ENCODE measurements at places on chromosomes 7 and 10.

DNA sequence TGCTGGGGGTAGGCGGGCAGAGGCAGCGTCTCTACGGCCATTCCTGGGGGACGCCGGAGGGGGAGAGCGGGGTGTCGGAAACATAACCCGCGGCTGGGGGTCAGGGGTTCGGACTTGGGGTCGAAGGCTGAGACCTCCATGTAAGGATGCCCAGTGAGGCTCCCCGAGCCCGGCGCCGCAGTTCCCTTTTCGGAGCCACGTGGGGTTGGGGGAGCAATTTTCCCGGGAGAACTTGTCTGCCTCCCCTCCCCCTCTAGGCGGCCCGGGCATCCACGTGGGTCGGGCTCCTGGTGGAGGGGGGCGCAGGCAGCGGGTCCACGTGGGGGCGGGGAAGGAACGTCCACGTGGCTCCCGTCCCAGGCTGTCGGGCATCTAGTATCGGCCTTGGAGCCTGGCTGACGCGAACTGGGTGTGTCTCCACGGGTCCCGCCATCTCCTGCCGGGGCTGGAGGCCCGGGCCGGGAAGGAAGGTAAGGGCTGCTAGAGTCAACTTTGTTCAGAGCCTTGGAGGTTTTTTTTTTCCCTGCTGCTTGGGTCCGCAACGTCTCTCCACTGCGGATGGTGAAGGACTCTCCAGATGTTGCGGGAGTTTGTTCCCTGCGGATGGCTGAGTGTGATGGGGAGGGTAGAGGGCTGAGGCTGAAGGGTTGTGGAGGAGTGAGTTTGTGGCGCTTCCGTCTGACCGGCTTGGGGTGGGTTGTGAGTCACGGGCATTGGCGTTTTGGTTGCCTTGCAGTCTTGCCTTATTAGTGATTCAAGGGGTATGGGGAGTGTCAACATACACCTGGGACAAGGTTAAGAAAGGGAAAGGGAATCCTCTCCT lies 744 bp downstream of the PPRC1 start:
- H3K36me3 ChIP-seq, result no peaks in the 10 kb centered on the region
- peak; percentile 78 for DNase-seq
- H3K4me3 ChIP-seq, result peak overlapping the region; percentile 86
- H3K27me3 ChIP-seq, result no peaks in the 10 kb centered on the region
- H3K4me1 ChIP-seq, result peaks cover 28% of the 10 kb centered on the region
- H3K27ac ChIP-seq, result peak overlapping the region; percentile 88

DNA sequence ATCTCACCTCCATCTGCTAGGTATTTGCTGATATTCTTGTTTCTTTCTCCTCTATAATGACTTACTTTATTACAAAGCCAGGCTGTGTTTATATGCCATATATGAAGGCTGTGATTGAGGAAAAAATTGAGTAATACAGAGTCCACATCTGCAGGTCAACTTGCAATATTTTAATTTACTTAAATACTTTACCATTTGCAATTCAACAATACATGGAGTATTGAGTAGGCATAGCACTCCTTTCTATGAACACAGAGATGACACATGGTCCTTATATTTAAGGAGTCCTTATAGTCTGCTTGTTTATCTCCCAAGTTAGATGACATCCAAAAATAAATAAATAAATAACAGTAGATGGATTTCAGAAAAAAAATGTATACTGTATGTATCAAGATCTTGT lies 96.4 kb downstream of the LRRC18 start:
- H3K27me3 ChIP-seq, result no peaks in the 10 kb centered on the region
- H3K27ac ChIP-seq, result no peak overlapping the region

- no peaks in the 10 kb centered on the region for H3K36me3 ChIP-seq
- DNase-seq, result no peak
- H3K27me3 ChIP-seq, result no peaks in the 10 kb centered on the region
- no peak overlapping the region for H3K27ac ChIP-seq
- peaks cover 11% of the 10 kb centered on the region for H3K4me1 ChIP-seq
- no peak overlapping the region for H3K4me3 ChIP-seq
Measured at GRCh38 chr7:34756691-34757090, 98.7 kb downstream of the NPSR1 start.

- H3K27me3 ChIP-seq, result no peaks in the 10 kb centered on the region
- peak; percentile 95 for DNase-seq
- no peak overlapping the region for H3K4me3 ChIP-seq
- H3K4me1 ChIP-seq, result peaks cover 8% of the 10 kb centered on the region
- no peaks in the 10 kb centered on the region for H3K36me3 ChIP-seq
Measured at GRCh38 chr7:98470485-98471240, 69.8 kb upstream of the BAIAP2L1 start.

DNA sequence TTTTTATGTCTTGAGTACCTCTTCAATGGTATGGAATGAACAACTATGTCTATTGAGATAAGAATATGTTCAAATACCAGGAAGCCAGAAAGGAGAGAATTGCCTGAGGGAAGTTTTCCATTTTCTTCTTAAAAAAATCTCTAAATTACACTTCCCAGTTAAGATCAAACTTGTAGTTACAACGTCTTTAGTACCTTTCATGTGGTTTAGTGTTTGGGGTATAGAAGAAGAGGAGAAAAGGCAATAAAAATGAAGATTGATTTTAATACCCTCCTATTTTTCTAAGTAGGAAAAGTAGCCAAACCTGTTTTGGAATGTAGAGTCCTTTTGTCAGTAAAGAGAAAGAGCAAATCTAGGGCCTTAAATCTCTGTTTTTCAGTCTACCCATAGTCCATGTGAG lies 470.0 kb upstream of the SEMA3A start:
- H3K4me1 ChIP-seq, result no peaks in the 10 kb centered on the region
- no peak overlapping the region for H3K27ac ChIP-seq

GRCh38 chr7:2807460-2807844 lies 36.7 kb downstream of the GNA12 start:
- no peak overlapping the region for H3K27ac ChIP-seq
- H3K4me1 ChIP-seq, result peaks cover 10% of the 10 kb centered on the region
- no peaks in the 10 kb centered on the region for H3K36me3 ChIP-seq

GRCh38 chr10:93907059-93907458 lies 13.3 kb downstream of the SLC35G1 start:
- no peaks in the 10 kb centered on the region for H3K27me3 ChIP-seq
- DNase-seq, result no peak
- H3K4me1 ChIP-seq, result peaks cover 25% of the 10 kb centered on the region
- no peaks in the 10 kb centered on the region for H3K36me3 ChIP-seq
- no peak overlapping the region for H3K4me3 ChIP-seq

GRCh38 chr10:70942125-70942524 lies 53.8 kb upstream of the PCBD1 start:
- H3K4me3 ChIP-seq, result no peak overlapping the region
- no peaks in the 10 kb centered on the region for H3K27me3 ChIP-seq
- H3K36me3 ChIP-seq, result no peaks in the 10 kb centered on the region
- DNase-seq, result no peak
- no peak overlapping the region for H3K27ac ChIP-seq

DNA sequence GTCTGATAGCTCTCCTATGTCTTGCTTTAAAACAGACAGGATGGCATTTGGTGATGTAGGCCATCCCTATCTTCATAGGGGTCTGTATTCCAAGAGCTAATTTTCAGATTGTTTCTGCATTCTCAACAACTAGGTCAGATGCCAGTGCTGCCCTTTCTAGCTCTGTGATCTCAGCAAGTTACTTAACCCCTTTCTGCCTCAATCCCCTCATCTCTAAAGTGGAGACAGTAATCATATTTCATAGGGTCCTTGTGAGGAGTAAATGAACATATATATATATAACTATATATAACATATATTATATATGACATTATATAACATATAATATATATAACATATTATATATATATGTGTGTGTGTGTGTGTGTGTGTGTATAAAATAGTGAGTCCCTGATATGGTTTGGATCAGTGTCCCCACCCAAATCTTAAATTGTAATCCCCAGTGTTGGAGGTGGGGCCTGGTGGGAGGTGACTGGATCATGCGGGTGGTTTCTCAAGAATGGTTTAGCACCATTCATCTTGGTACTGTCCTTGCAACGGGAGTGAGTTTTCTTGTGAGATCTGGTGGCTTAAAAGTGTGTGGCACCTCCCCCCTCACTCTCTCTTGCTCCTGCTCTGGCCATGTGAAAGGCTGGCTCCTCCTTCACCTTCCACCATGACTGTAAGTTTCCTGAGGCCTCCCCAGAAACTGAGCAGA lies 45.2 kb downstream of the HIPK2 start:
- peaks cover 53% of the 10 kb centered on the region for H3K4me1 ChIP-seq
- DNase-seq, result no peak
- no peak overlapping the region for H3K4me3 ChIP-seq
- no peaks in the 10 kb centered on the region for H3K36me3 ChIP-seq
- H3K27me3 ChIP-seq, result no peaks in the 10 kb centered on the region
- peak overlapping the region; percentile 71 for H3K27ac ChIP-seq

- no peak for DNase-seq
- H3K27ac ChIP-seq, result no peak overlapping the region
- H3K4me1 ChIP-seq, result peaks cover 61% of the 10 kb centered on the region
Measured at GRCh38 chr7:107172276-107173032, 3.7 kb downstream of the HBP1 start.

DNA sequence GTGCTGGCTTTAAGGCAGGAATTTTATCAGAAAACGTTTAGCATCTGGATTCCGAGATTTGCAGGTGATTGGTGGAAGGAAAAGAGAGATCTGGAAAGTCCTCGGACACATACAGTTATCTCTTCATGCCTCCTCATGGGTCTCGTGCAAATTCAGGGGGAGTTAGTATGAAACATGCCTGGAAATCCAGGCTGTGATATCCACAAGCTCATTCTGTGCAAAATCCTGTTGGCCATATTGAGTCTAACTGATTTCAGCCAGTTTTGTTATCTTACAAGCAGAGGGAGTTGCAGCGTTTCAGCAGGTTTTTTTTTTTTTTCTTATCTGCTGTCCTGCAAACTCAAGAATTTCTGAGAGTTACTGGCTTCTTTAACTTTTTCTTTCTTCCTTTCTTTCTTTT lies 411.5 kb downstream of the GALNT17 start:
- H3K4me3 ChIP-seq, result no peak overlapping the region
- no peak overlapping the region for H3K27ac ChIP-seq
- no peaks in the 10 kb centered on the region for H3K4me1 ChIP-seq
- no peaks in the 10 kb centered on the region for H3K27me3 ChIP-seq
- H3K36me3 ChIP-seq, result no peaks in the 10 kb centered on the region

- no peak overlapping the region for H3K4me3 ChIP-seq
- no peak overlapping the region for H3K27ac ChIP-seq
- H3K27me3 ChIP-seq, result no peaks in the 10 kb centered on the region
- no peak for DNase-seq
- no peaks in the 10 kb centered on the region for H3K36me3 ChIP-seq
- H3K4me1 ChIP-seq, result no peaks in the 10 kb centered on the region
Measured at GRCh38 chr10:49173201-49173772, 14.9 kb downstream of the TMEM273 start.

GRCh38 chr10:72508033-72508432 lies 117.8 kb downstream of the MICU1 start:
- DNase-seq, result no peak
- no peaks in the 10 kb centered on the region for H3K27me3 ChIP-seq
- H3K36me3 ChIP-seq, result no peaks in the 10 kb centered on the region
- H3K27ac ChIP-seq, result no peak overlapping the region
- no peak overlapping the region for H3K4me3 ChIP-seq
- H3K4me1 ChIP-seq, result no peaks in the 10 kb centered on the region

- no peak for DNase-seq
- H3K4me1 ChIP-seq, result no peaks in the 10 kb centered on the region
- H3K36me3 ChIP-seq, result no peaks in the 10 kb centered on the region
- no peaks in the 10 kb centered on the region for H3K27me3 ChIP-seq
Measured at GRCh38 chr7:89618274-89618673, 536.0 kb upstream of the STEAP1 start.

GRCh38 chr7:147968046-147968610 lies 622.4 kb upstream of the C7orf33 start:
- H3K36me3 ChIP-seq, result no peaks in the 10 kb centered on the region
- H3K27me3 ChIP-seq, result no peaks in the 10 kb centered on the region
- no peak for DNase-seq
- H3K4me3 ChIP-seq, result no peak overlapping the region
- H3K4me1 ChIP-seq, result no peaks in the 10 kb centered on the region

GRCh38 chr7:112869111-112869774 lies 79.0 kb upstream of the TMEM168 start:
- H3K27ac ChIP-seq, result no peak overlapping the region
- DNase-seq, result no peak
- H3K4me1 ChIP-seq, result no peaks in the 10 kb centered on the region

DNA sequence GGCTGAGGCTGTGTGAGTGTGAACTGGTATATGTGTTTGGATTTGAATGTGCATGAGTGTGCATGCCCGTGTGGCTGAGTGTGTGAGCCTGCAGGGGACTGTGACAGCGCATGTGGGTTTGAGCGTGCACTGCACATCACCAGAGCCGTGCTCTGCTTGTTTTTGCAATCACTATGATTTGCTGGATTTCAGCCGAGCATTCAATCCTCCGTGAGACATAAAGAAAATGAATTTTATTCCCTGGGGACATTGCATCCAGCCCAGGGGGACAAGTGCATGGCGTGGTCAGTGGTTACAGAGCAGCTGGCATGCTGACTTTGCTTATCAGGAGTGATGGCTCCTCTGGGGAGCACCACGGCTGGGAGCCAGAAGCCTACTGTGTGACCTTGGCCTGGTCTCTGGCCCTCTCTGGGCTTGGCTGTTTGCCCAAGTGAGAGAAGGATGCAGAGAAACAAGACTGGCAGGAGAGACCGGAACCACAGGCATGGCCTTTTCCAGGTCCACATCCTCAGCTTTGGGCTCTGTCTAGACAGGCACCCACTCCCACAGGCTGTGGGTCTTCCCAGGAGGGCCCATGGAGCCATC lies 160.2 kb upstream of the UNC5B start:
- H3K27ac ChIP-seq, result no peak overlapping the region
- no peaks in the 10 kb centered on the region for H3K27me3 ChIP-seq
- no peaks in the 10 kb centered on the region for H3K36me3 ChIP-seq
- no peaks in the 10 kb centered on the region for H3K4me1 ChIP-seq
- DNase-seq, result peak; percentile 8

DNA sequence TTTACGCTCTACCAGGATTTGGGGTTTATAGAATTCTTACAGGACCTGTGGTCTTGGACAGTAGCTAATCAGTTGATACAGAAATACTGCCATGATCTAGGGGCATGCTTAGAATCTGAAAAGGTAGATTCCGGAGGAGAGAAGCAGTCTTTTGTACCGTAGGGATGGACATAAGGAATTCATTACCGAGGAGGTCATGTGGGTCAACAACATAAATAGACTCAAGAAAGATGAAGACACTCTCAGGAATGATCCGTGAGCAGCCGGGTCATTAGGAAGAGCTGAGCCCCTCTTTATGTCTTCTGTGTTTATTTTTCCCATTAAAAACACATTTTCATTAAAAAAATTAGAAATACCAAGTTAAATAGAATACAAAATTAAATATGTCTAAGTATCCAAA lies 160.1 kb upstream of the TNS3 start:
- DNase-seq, result no peak
- H3K4me1 ChIP-seq, result peaks cover 3% of the 10 kb centered on the region
- no peak overlapping the region for H3K27ac ChIP-seq
- no peak overlapping the region for H3K4me3 ChIP-seq
- H3K36me3 ChIP-seq, result no peaks in the 10 kb centered on the region

DNA sequence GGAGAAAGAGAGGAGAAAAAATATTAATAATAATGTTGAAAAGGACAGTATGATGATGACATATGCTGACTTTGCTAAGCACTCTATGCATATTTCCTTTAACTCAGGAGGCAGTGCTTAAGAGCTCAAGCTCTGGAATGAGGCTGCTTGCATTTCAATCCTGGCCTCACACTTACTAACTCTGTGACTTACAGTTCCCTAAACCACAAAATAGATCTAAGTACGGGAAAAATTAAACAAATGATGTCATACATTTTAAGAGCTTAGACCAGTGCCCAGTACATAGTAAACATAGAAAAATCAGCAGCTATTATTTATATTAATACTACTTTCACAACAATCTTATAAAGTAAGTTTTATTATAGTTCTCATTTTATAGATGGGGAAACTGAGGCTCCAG lies 61.3 kb downstream of the GFRA1 start:
- DNase-seq, result no peak
- no peaks in the 10 kb centered on the region for H3K4me1 ChIP-seq
- no peak overlapping the region for H3K4me3 ChIP-seq
- no peaks in the 10 kb centered on the region for H3K36me3 ChIP-seq
- no peaks in the 10 kb centered on the region for H3K27me3 ChIP-seq

All from body of pancreas (tissue), 4 donors.